SJCRH30 (cell line): ENCODE measurements at places on chromosomes 12 and 14. TPM values are rescaled to one million over a fixed set of nuclear protein-coding genes. Genes with fewer than 3 reads are reported as not detected.

GRCh38 chr12:122080149-122081082, 1.9 kb downstream of the MLXIP start:
- peak; percentile 54 for DNase-seq

- no peak for DNase-seq
Observed at GRCh38 chr12:41709012-41709411, 435.7 kb downstream of the GXYLT1 start.

- DNase-seq = no peak
Observed at GRCh38 chr14:71346685-71347084, 439.4 kb downstream of the PCNX1 start.

ZFYVE21 gene
- 28.3 and 28.6 TPM in 2 replicates for total RNA-seq

GRCh38 chr12:89126712-89127111, 225.6 kb downstream of the DUSP6 start:
- DNase-seq = no peak

DNA sequence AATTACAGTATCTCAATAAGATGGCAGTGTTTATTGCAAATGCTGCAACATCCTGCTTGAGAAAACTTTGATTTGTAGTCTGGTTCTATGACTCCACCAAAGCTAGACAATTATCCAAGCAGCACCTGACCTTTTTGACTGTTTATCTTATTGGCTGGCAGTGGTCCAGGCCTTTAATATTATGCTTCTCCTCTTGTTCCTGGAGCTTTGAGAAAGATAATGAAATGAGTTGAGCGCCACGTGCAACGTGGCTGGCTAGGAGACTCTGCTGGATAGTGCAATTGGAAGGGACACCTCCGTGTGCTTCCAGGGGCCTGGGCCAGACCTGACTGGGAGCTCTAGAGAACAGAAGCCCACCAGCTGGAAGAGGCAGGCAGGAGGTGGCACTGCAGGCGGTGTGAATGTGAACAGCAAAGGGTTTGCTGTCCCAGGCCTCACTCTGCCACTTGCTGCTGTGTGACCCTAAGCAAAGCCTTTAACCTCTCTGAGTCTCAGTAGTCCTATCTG, 349.3 kb downstream of the CACNA1C start:
- no peak for DNase-seq

DNA sequence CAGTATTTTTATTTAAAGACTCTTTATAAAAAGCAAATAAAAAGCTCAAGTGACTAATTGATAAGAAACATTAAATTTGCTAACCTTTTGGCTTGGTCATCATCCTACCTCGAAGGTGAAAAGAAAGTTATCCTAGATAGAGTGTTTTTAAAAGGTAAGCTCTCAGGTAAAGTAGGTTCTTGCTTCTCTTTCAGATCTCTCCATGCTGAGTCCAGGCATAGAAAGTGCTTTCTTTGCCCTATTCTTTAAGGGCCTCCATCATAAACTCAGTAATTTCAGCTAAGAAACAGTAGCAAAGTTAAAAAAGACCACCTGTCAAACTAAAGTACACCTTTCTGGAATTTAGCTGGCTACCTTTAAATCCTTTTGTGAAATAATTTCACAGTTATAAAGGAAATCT, 20.6 kb upstream of the ANHX start:
- DNase-seq = no peak

- DNase-seq = no peak
Observed at GRCh38 chr14:63426838-63427352, 108.2 kb upstream of the GPHB5 start.

DNAH10 gene
- 5.6 and 6.6 TPM in 2 replicates for total RNA-seq

DNA sequence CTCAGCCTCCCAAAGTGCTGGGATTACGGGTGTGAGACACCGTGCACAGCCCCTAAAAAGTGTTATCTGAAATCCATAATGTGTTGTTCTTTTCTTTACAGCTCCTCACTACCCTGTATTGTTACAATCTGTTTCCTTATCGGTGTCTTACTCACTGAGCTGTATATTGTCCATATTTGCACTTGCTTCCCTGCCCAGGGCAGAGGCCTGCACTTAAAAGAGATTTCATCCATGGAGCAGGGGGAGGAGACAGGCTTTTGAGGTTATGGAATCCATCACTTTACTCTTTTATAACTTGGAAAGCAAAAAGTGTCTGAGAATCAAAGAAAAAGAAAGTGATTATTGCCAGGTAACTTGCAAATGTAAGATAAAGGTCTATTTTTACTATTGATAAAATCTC, 251.0 kb downstream of the DIO2 start:
- DNase-seq = no peak

GRCh38 chr14:79496701-79497100, 714.6 kb downstream of the DIO2 start:
- DNase-seq = peak; percentile 2

C12orf50 gene
- 0.28 TPM in 1 of 2 replicates, not detected in the other for total RNA-seq
